ENCODE measurements at places on chromosomes 4 and X. TPM values are rescaled to one million over a fixed set of nuclear protein-coding genes. Genes with fewer than 3 reads are reported as not detected.

GRCh38 chr4:947491-947971 is 15.3 kb downstream of the TMEM175 start:
- H3K27me3 ChIP-seq: no peaks in the 10 kb centered on the region
- no peak for DNase-seq
- H3K4me1 ChIP-seq: no peaks in the 10 kb centered on the region
- no peak overlapping the region for H3K27ac ChIP-seq
- no peaks in the 10 kb centered on the region for H3K36me3 ChIP-seq

GRCh38 chrX:15515931-15516330 is 15.3 kb downstream of the BMX start:
- H3K4me3 ChIP-seq: no peak overlapping the region
- peaks cover 5% of the 10 kb centered on the region for H3K27me3 ChIP-seq
- H3K4me1 ChIP-seq: no peaks in the 10 kb centered on the region
- H3K27ac ChIP-seq: no peak overlapping the region

DNA sequence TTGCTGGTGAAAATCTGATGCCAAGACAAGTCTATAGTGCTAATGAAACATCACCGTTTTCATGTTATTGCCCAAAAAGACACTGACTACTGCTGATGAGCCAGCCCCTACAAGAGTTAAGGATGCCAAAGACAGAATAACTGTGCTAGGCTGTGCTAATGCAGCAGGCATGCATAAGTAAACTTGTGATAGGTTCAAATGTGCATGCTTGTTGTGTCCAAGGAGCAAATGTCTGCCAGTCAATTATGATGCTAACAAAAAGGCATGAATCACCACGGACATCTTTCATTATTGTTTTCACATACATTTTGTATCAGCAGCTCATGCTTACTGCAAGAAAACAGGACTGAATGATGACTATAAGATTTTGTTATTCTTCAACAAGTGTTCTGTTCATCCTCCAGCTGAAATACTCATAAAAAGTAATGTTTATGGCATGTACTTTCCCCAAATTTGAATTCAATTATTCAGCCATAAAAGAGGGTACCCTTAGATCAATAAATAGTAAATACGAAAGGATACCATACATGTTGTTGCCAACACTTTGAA is 306.9 kb upstream of the ARSJ start:
- no peaks in the 10 kb centered on the region for H3K27me3 ChIP-seq
- no peak overlapping the region for H3K4me3 ChIP-seq
- H3K36me3 ChIP-seq: no peaks in the 10 kb centered on the region
- no peak for DNase-seq
- no peaks in the 10 kb centered on the region for H3K4me1 ChIP-seq

DNA sequence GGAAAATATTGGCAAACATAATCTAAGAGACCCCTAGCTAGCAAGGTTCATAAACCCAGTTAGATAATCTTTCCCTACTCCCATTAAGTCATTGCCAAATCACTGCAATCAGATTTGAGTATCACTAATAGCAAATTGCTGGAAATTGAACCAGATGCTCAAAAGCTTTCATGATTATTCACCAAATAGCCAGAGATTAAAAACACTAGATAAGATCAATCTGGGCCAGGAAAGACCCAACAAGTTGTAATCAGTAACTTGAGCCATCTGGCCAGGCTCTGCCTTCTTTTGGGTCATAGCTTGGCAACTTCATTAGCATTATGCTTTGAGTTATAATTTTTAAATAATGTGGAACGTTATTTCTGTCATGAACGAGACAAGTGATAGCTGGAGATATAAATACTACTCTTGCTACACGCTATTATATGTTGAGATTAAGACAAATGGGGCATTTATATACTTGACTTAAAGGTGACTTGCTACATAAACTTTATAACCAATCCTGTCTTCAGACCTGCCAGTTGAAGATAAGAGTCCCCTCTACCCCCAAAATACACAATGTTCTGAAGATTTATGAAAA is 196.6 kb upstream of the EDNRA start:
- no peak overlapping the region for H3K4me3 ChIP-seq
- H3K36me3 ChIP-seq: no peaks in the 10 kb centered on the region
- no peaks in the 10 kb centered on the region for H3K4me1 ChIP-seq

SSX1 gene
- not detected for total RNA-seq

IL3RA gene
- 2.8 TPM for total RNA-seq
